Nucleus accumbens (tissue), 56 donors: ENCODE measurements at places on chromosomes 2 and 18.

- DNase-seq, result no peak
Measured at GRCh38 chr2:120684289-120685065, 51.2 kb upstream of the GLI2 start.

DNA sequence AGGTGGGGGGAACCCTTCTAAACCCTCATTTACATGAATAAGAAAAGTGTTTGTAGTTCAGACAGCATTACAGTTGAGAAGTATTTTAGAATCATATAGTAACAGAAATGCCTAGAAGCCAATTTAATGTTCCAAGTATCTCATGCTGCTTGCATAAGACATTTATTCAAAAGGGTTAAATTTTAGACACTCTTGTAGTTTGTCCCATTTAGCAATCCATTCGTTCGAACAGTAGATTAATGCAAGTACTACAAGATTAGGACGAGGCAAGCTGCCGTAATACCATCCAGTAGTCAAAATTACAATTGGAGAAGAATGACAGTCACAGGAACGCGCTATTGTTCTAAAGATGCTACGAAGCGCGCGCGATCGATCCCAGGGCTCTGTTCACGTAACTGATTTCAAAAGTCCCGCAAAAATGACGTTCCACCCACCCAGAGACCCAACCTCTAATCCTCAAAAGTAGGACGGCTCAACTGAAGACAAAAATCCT is 1.2 kb downstream of the TMEM237 start:
- no peak for DNase-seq

GRCh38 chr2:20917719-20918572 is 95.0 kb upstream of the LDAH start:
- no peak for DNase-seq

DNA sequence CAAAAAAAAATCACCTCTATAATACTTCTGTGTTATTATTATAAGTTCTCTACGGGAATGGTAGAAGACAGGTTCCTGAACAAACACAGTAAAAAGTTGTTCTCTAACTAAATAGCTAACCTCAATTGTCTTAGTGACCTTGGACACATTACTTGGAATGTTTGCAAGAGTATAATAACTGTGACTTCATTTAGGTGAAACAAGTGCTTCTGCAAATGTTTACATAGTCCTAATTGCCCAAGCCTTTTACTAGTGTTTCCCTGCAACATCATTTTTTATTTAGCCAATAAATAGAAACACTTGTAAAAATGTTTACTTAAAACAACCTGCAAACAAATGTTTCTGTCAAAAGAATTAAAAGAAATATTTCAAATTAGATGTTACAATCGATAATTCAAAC is 9.9 kb downstream of the PLEKHM3 start:
- DNase-seq, result no peak

DNA sequence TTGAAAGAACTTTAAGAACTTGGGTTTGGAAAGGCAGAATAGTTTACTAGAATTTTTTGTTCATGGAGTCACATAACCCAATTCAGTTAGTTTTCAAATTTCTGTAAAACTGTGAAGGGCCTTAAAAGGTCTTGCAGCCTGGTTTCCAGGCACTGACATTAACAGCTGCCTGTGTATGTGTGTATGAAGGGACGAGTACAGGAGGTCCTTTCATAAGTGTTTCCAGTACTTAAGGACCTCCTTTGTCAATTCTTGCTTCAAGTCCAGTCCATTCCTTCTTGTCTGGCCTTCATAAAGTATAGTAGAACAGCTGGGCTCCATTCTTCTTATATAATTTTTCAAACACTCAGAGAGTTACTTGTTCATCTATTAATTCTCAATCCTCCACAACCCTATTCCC is 136.5 kb downstream of the NR4A2 start:
- DNase-seq, result no peak

- DNase-seq, result no peak
Measured at GRCh38 chr2:385785-386184, 97.9 kb upstream of the ALKAL2 start.

DNA sequence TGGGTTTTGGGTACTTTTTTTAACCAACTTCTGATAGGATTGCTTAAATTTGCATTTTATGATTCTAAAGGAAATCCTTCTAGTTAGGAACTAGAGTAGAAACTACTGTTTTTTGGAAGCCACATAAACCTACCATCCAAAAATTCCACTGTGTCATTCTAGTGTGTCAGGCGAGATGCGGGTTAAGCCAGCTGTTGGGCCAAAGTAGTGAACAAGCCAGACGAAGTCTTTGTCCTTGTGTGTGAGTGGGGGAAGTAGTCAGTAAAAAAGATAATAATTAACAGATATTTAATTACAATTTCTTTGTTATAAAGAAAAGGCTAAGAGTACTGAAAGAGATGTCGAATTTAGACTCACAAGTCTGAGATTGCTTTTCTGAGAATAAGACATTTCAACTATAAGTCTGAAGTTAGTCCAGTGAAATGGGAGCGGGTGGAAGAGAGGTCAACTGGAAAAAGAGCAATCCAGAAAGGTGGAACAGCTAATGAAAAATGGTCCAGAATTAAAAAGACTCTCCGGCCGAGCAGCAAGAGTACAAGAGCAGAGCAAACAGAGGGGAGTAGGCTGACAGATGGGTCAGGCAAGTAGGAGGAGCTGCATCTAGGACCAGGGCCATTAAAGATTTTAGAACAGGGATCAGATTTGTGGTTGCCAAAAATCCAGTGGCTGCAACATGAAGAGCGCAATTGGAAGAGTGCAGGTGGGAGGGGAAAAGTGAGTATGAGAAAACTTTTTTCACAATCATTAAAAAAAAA is 1.5 kb downstream of the EPB41L5 start:
- no peak for DNase-seq

- no peak for DNase-seq
Measured at GRCh38 chr2:36680012-36680411, 16.5 kb upstream of the VIT start.

- DNase-seq, result no peak
Measured at GRCh38 chr2:30664761-30665358, 142.4 kb downstream of the CAPN13 start.

- no peak for DNase-seq
Measured at GRCh38 chr2:88321449-88322248, 130.8 kb downstream of the FOXI3 start.

DNA sequence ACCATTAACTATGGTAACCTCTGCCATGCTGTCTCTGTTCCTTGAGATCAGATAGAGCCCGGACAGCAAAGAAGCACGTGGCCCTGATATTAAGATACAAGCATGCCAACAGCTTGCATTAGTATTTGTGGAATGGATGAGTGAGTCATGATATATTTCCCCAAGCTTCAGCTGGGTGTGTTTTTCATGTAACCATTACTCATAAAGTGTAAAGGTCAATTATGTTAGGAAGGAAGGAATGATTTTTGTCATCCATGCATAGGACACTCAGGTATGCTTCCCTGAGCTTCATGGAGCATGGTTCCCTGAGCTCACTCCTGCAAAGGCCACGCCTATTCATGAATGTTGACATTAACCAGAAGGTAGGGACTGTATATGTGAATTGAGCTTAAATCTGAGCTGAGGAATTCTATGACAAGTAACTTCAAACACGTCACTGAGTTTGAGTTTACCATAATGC is 74.6 kb downstream of the ARL4C start:
- no peak for DNase-seq

GRCh38 chr2:215171151-215171550 is 32.7 kb upstream of the ABCA12 start:
- no peak for DNase-seq

DNA sequence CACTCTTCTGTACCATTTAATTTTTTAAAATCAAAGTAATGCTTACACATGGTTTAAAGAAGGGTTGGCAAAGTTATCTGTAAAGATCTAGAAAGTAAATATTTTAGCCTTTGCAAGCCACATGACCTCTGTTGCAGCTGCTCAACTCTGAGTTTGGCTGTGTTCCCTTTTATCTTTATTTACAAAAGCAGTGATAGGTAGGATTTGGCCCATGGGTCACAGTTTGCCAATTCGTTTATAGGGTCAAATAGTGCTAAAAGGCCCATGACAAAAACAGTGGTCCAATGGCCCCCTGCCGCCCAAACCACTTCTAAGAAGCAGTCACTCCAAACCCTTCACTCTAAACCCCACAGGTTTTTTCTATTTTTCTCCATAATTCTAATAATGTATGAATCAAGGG is 124.8 kb downstream of the PARD3B start:
- DNase-seq, result no peak

DNA sequence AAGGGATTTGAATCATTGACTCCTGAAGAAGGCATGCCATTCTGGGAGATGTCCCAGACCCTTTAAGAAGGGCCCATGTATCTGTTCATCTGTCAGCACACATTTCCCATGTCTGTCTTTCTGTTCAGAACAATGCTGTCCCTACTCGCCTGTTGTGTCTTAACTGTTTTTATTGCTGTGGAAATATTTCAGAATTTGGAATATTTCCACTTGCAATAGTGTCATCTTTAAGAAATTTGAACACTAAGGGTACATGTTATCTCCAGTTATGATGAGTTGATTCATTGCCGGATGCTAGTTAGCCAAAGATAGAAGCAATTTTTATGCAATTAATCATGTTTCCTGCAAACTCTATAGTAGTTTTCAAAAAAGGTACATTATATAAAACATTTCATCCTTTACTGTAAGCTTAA is 36.9 kb upstream of the NT5C1B start:
- no peak for DNase-seq

DNA sequence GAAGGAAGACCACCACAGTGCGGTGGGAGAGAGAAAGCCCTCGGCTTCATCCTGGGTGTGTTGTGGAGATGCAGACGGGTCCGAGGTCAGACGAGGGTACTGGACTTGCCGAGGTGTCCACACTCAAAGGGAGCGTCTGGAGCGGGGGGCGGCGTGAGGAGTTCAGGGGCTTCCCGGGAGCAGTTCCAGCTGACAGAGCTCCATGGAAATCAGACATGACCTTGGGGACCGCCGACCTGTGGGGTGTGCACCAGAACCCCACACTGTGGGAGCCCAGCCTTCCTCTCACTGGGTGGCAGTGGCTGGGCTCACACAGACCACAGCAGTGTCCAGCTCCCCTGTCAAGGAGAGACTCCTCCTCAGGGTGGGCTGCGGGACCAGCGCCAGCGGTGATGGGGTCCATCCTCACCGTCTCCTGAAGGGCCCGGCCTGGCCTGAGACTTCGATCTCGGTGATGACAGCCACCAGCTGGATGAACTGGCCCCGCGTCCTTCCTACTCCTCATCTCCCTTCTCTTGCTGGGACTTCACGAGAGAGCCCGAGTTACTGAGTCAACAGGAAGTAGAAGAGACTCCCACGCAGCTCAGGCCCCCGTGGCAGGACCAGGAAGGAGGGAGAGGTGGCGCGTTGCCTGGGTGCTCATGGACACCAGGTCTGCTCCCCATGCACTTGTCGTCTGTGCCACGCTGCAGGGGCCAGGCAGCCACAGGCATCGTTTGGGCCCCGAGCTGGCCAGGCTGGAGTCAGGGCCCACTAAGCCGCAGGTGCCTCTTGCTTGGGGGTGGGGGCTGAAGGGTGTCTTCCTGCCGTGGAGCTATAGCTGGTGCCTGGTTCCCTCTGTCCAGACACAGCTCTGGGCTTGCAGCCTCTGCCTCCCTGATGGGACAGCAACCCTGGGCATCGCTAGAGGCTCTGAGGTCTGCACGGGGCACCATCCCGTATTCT is 101.9 kb upstream of the CTDP1 start:
- DNase-seq, result no peak

DNA sequence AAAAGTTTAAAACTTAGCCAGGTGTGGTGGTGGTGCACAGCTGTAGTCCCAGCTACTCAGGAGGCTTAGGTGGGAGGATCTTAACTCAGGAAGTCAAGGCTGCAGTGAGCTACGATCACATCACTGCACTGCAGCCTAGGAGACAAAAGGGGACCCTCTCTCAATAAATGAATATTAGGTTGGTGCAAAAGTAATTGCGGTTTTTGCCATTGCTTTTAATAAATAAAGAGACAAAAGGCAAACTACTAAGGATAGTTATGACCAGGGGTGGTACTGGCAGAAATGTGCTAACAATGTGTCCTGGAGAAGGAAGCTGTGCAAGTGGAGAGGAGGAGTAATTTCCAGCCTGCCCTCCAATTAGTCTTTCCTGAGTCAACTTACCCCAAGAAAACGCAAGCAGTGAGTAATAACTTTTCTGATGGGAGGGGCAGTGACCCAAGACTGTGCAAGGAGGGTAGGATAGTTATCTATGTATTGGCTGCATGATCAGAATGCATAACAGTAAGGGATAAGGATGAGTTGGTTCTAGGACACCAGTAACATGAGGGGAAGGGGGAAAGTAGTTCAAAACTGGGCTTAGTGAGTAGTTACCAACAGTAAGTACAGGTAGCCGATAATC is 1.5 kb downstream of the EXOC6B start:
- DNase-seq, result no peak

- no peak for DNase-seq
Measured at GRCh38 chr18:79939096-79939495, 12.4 kb downstream of the SLC66A2 start.

GRCh38 chr18:10352671-10353070 is 101.8 kb upstream of the APCDD1 start:
- no peak for DNase-seq

- no peak for DNase-seq
Measured at GRCh38 chr2:168091986-168092385, 155.4 kb downstream of the STK39 start.

- no peak for DNase-seq
Measured at GRCh38 chr2:66849153-66849755, 414.3 kb downstream of the MEIS1 start.
